ENCODE measurements at places on chromosomes 16 and 17.

DNA sequence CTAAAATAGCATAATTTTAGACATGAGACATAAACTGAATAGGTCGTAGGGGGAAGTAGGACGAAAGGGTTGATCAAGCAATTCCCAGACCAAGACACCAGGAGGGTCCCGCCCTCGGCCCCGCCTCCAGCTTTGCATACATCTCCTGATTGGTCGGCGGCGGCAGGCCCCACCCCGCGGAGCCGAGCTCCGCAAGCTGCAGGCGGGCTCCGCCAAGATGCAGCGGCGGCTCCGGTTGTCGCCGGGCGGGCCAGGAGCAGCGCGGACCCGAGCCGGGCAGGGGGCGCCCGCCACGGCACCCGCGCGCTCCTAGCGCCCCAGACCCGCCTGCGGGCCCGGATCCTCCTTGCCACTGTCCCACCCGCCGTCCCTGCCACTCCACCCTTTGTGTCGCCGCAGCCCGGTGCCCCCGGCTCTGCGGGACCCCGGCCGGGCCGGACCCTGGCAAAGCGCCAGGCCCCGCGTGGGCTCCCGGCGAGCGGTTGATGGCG, at the start of gene CDR2L:
TSS of gene CDR2L (plus strand) at position 215 of the 491 bp plus-strand sequence. CDS start 412 bp downstream, outside the sequence.
- DNase-seq = peak; percentile 77

GRCh38 chr17:57533684-57534305, 211.3 kb downstream of the CCDC182 start:
- DNase-seq = no peak

DNA sequence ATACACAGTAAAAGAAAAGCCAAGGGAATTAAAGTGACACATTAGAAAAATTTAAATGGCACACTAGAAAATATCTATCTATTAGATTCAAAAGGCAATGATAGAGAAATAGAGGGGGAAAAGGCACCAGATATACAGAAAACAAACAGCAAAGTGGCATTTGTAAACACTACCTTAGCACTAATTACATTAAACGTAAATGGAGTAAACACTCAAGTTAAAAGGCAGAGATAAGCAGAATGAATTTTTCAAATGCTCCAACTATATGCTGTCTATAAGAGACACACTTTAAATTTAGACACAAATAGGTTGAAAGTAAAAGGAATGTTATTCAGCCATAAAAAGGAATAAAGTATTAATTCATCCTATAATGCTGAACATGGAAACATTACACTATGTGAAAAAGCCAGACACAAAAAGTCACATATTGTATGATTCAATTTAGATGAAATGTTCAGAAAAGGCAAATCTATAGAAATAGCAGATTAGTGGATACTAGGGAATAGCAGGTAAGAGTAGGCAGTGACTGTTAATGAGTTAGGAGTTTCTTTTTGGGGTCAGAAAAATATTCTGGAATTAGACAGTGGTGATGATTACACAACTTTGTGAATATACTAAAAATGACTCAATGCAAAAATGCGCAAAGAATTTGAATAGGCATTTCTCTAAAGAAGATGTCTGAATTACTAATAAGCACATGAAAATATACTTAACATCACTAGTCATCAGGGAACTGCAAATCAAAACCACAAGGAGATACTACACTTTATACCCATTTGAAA, 92.4 kb downstream of the BRIP1 start:
- DNase-seq = no peak

GRCh38 chr16:20181416-20181815, 107.7 kb upstream of the GPR139 start:
- no peak for DNase-seq

GRCh38 chr16:935684-936083, 35.1 kb downstream of the LMF1 start:
- no peak for DNase-seq

GRCh38 chr16:66036793-66037715, 329.4 kb upstream of the CDH5 start:
- DNase-seq = no peak

- DNase-seq = no peak
Observed at GRCh38 chr16:50800074-50800473, 58.2 kb downstream of the CYLD start.

DNA sequence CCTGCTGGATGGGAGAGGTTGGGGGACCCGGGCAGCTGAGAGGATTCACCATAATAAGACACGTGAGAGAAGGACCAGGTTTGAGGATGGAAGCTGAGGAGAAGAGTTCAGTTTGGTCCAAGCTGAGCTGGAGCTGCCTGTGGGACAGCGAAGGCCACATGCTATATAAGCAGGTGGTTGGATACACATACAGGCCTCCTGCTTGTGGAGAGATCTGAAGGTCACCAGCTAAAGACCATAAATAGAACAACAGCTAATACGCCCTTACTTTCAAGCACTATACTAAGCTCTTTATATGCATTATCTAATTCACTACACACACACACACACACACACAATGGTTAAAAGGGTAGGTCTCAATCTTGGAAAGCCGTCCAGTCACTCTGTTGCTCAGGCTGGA, 32.1 kb downstream of the DUSP14 start:
- no peak for DNase-seq

- no peak for DNase-seq
Observed at GRCh38 chr17:74736513-74737298, at the start of gene RAB37. RAB37 (plus strand) TSS chr17:74737256; CDS start chr17:74737273, 17 bp downstream.

DNA sequence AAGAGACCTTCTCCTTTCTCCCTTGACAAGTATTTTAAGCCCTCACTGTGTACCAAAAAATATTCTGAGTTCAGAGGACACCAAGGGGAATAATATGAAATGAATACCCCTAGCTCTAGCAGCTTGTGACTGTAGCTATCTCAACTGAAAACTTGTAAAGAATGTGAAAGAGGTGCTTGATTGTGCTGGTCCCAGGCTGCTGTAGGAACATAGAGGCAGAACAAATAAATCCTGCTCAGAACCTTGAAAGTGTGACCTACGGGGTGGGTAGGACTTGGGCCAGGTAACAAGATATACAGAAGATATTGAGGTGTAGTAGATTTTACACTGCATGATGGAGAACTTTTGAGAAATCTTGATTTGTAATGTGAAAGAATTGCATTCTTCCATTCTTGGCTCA, 606.8 kb downstream of the TOX3 start:
- no peak for DNase-seq

GRCh38 chr16:21703589-21704174, 39.9 kb downstream of the OTOA start:
- no peak for DNase-seq

DNA sequence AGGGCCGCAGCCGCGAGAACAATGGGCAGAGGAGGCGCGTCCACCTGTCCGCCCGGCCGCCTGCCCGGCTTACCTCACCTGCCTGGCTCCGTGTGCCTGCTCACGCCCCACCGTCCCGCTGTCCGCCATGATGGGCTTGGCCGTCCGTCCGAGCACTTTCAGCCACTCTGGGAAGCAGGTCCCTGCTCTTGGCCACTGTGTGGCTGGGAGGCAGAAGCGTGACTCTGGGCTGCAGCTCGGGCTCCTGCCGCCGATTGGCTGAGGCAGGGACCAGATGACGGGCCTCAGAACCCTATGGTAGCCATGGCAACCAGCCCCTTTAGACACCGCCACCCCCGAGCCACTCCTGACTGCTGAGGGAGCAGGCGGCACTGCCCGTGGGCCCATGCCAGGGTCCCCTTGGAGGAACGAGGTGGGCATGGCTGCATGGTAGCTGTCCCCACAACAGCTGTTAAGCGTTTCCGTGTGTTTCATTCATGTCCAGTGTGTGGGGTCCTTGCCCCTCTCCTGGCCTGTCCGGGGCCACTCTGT, 8.9 kb upstream of the AXIN1 start:
- DNase-seq = no peak

DNA sequence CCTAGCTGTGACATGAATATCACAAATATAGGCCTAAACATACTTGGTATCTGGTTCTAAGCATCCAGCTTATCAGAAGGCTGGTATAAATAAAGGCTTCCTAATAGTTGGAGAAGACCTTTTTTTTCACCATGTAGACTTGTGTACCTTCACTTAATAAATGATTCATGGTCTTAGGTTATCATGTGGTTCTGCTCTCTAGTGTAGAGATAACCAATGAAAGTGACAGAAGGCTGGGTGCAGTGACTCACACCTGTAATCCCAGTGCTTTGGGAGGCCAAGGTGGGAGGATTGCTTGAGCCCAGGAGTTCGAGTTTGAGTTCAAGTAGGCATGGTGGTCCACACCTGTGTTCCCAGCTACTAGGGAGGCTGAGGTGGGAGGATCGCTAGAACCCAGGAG, 3.1 kb downstream of the DDX19A start:
- DNase-seq = no peak

DNA sequence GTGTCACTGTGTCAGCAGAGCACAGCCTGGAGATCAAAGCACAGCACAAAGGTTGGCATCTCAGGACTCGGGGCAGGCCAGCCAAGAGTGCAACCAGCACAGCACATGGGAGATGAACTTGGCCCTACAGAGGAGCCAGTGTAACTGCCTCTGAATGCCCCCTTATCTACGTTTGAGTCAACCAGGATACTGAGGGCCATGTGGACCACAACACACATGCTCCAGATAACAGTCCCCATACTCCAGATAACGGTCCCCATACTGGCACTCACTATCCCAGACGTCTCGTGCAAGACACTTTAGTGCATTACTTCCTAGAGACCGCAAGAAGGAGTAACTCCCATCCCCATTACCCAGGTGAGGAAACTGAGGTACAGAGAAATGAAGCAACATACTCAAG, 88.2 kb downstream of the XYLT1 start:
- DNase-seq = no peak

DNA sequence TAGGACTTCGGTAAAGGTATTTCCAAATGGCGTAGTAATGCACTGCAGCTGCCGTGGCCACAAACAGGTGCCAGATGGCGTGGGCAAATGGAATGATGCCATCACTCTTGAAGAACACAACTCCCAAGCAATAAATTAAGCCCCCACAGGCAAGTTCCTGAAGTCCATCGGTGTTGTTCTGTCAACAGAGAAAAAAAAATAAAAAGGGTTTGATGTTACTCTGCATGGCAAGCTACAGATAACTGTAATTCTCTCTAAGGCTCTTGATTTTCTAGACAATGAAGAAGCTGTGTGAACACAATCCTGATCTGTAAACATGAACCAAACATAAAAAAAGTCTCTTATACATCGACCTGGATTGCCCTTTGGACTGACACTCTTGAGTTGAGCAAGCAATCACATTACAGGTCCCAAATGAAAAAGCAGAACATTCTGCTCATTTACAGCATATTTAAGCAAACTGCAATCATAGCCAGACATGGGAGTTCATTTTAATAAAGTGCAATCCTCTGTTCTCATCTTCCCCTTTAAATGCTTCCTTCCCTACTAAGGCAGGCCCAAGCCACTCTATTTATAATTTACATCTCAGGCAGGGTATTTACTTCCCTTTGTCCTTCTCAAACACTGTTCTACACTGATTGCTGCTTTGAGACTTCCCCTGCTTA, 27.1 kb downstream of the MMD start:
- no peak for DNase-seq

DNA sequence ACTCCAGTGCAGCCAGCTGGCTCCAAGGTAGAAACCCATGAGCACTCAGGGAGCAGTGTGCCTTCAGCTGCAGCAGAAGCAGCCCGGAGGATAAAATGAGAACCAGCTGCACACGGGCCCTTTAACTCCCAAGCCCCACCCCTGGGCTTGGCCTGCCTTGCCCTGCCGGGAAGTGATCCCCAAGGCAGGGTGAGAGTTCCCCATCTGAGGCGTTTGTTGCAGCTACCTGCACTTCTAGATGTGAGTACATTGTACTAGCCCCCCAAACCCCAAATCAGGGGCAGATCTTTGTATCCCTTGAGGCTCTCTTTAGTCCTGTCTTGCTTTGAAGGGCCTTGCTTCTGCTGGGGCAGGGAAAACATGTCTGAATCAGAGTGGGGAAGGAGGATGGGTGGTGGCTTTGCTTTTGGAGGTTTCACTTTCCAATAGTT, at the start of gene MVP:
TSS of gene MVP (plus strand) at position 192 of the 431 bp plus-strand sequence. CDS start 10,088 bp downstream, outside the sequence.
- DNase-seq = no peak

DNA sequence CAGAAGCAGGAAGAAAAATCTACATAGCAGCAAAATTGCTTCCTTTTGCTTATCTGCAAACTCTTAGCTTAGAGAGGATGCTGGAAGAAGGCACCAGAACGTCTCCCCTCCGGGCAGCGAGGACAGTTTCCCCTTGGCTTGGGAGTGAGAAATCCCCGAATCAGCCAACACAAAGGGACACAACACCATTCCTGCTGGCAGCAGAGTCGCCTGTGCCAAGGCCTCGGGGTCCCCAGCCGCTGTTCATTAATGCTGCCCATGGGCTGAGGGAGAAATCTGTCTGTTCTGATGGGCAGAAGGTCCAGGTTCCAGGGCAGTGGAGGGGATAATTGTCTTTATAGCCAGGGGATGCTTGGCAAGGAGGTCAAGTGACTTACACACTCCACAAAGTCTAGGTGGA, 38.0 kb downstream of the CACNG3 start:
- DNase-seq = no peak

DNA sequence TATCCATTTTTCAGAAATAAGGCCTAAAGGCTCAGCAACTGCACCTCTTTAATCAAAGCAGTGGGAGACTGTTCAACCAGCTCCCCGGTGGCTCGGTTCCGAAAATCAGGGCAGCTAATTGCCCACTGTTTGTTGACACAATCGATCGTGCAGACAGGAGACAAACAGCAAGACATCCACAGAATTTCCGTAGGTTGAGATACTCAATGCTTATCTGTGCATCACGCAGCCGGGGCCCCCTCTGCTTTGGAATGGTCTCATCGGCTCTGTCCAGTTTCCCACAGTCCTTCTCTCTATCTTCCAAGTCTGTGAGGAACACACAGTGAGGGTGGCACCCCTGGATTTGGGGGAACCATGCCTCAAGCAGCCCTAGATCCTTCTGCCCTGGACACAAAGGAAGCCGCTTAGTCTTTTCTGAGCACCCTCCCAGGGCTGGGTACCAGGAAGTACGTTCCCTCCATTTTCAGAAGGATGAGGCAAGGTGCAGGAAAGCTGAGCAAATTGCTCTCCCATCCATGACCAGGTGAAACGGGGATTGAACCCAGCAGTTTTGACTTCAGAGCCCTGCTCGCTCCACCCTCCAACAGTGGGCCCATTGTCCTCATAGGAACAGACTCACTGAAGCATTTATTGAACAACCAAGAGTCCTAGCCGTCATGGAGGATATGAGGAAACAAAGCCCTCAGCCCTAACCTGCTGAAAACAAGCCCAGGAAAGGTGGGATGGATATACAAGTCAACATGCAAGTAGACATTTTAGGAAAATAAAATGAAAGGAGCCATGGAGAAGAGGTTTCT, 70.7 kb downstream of the C16orf95 start:
- DNase-seq = no peak

DNA sequence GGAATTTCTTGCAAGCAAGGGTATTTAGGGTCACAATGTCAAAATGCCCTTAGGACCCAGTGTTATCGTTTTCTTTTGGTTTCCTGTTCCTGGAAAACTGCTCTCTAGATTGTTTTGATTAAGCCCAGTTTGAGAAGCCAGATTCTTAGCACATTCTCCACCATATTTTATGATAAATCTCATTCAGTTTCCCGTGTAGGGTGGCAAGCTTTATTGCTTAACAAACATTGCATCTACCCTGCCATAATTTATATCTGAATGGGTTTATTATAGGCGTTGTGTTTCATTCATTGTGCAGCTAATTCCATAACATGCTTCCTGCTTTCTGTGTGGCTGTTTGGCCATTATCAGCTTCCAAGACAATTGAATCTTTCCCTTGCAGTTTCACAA, 389.1 kb upstream of the DYNLRB2 start:
- no peak for DNase-seq

GRCh38 chr17:39079836-39080235, 71.6 kb downstream of the PLXDC1 start:
- no peak for DNase-seq

GRCh38 chr16:12535535-12536411, 267.9 kb downstream of the CPPED1 start:
- no peak for DNase-seq

Data from NCI-H2081 treated with DMSO at 0.1 percent for 48 hours (cell line).